ENCODE measurements at places on chromosomes 3 and 15. TPM values are rescaled to one million over a fixed set of nuclear protein-coding genes. Genes with fewer than 3 reads are reported as not detected.
A peak's percentile ranks its signal among the peaks of the same experiment; 100 is the strongest.

DNA sequence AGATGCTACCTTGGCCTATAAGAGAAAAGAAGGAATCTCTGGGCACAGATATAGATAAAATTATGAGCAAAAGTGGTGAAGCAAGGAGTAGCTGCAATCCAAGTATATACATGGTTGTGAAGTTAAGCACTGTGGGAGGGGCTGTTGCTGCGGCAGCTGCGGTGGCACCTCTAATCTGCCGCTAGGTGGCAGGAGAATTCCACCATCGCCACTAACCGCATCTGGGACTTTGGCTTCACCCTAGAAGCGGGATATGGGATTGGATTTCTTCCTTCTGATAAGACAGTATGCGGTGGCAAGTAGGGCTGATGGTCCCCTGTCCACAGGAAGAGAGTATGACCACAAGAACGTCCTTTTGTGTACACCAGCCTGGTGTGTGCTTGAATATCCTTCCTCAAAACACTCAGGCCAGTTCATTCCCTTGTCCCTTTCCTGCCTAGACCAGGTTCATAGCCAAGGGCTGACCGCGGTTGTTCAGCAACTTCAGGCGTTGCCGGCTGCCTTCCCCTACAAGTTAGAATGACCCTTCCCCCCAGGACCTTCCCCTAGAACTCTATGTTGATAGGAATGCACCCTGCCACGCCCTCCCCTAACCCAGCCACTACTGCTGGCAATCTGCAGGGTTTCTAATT is 5.1 kb downstream of the MAGEL2 start:
- H3K36me3 ChIP-seq: no peaks in the 10 kb centered on the region
- H3K4me3 ChIP-seq: no peak overlapping the region
- peak; percentile 88 for DNase-seq
- no peak overlapping the region for H3K27ac ChIP-seq
- peaks cover 8% of the 10 kb centered on the region for H3K4me1 ChIP-seq

DNA sequence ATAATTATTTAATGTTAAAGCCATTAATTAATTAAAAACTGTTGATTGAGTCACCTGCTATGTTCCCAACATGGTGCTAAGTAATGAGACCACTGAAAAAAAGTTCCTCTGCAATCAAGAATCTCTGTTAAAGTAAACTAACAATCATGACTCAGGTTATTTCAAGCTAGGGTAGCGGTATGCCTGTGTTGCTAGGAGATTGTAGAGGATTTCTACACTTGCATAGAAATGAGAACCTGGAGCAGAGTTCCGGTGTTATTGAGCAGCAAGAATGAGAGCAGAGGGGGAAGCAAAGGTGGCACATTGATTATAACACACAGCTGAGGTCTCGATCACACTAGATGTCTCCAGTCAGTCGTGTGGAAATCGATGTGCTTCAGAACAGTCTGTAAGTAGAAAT is 41.4 kb downstream of the C3orf85 start:
- H3K27ac ChIP-seq: no peak overlapping the region
- no peaks in the 10 kb centered on the region for H3K36me3 ChIP-seq
- no peak overlapping the region for H3K4me3 ChIP-seq
- H3K27me3 ChIP-seq: no peaks in the 10 kb centered on the region

GRCh38 chr3:22937536-22937935 is 265.6 kb upstream of the UBE2E2 start:
- H3K4me3 ChIP-seq: no peak overlapping the region
- no peaks in the 10 kb centered on the region for H3K27me3 ChIP-seq
- peaks cover 8% of the 10 kb centered on the region for H3K4me1 ChIP-seq
- no peak overlapping the region for H3K27ac ChIP-seq
- H3K36me3 ChIP-seq: no peaks in the 10 kb centered on the region

- DNase-seq: no peak
- no peaks in the 10 kb centered on the region for H3K27me3 ChIP-seq
- peaks cover 18% of the 10 kb centered on the region for H3K36me3 ChIP-seq
- no peak overlapping the region for H3K27ac ChIP-seq
Measured at GRCh38 chr3:42605546-42606173, 5.2 kb downstream of the NKTR start.

DNA sequence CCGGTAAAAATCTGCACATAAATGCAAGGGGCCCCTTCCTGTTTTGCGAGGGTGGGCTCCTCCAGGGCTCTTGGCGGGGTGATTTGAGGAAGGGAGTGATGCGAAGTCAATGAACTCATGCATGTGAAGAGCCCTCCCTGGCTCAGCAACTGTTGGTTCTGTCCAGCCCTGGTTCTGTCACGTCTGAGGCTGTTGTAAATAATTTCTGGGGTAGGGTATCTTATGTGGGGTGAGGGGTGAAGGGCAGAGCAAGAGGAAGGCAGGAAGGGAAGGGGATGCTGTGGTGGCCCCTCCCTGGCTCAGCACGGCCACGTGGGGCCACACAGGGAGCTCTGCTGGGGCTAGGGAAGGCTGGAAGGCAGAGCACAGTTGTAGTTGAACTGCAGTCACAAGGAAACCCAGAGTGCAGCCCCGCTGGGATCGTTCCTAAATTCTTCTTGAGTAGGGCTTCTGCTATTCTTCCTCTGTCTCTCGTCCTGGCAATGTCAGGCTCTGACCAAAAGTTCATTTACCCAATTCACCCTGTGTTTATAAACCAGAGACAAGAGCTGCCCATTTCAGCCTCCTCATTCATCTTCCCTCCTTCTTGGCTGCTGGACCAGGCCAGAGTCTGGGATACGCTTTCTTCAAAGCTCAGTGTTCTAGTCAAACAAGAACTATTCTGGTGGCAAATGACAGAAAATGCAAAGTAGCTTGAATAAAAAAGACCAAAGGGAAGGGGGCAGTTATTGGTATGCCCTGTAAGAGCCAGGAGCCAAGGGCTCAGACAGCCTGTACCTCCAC is 14.8 kb upstream of the TOPBP1 start:
- H3K27ac ChIP-seq: no peak overlapping the region
- H3K36me3 ChIP-seq: no peaks in the 10 kb centered on the region
- peaks cover 41% of the 10 kb centered on the region for H3K27me3 ChIP-seq
- H3K4me3 ChIP-seq: no peak overlapping the region
- no peak for DNase-seq

DNA sequence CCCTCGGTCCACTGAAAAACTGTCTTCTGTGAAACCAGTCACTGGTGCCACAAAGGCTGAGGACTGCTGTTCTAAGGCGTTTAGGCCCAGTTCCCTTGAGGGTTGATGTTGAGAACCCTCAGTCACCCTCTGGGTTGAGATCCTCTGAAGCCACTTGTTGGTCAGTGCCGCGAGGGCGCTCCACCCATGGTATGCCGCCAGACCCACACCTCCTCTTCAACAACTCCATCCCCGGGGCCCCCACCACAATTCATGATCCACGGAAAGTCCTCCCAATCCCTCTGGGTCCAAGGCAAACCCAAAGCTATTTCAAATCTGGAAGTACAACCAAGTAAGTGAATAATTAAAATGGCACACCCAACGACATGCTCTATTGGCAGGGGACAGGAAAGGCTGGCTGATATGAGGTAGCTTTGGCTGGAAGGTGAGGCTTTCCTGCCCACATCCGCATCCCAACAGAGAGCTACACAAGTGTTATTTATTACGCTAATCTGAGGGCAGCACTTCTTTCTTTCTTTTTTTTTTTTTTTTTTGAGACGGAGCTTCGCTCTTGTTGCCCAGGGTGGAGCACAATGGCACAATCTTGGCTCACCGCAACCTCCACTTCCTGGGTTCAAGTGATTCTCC is 58.1 kb downstream of the XXYLT1 start:
- H3K36me3 ChIP-seq: no peaks in the 10 kb centered on the region
- H3K4me3 ChIP-seq: no peak overlapping the region
- peak overlapping the region; percentile 87 for H3K27ac ChIP-seq
- H3K4me1 ChIP-seq: no peaks in the 10 kb centered on the region
- no peak for DNase-seq

GRCh38 chr3:46943237-46944187 is 33.0 kb downstream of the CCDC12 start:
- peaks cover 98% of the 10 kb centered on the region for H3K4me1 ChIP-seq
- no peak overlapping the region for H3K4me3 ChIP-seq
- H3K27me3 ChIP-seq: no peaks in the 10 kb centered on the region
- H3K36me3 ChIP-seq: peaks cover 29% of the 10 kb centered on the region

- no peaks in the 10 kb centered on the region for H3K36me3 ChIP-seq
- no peak overlapping the region for H3K27ac ChIP-seq
- H3K27me3 ChIP-seq: no peaks in the 10 kb centered on the region
- no peak overlapping the region for H3K4me3 ChIP-seq
- DNase-seq: no peak
Measured at GRCh38 chr3:60086811-60087210, 1037.0 kb upstream of the CFAP20DC start.

DNA sequence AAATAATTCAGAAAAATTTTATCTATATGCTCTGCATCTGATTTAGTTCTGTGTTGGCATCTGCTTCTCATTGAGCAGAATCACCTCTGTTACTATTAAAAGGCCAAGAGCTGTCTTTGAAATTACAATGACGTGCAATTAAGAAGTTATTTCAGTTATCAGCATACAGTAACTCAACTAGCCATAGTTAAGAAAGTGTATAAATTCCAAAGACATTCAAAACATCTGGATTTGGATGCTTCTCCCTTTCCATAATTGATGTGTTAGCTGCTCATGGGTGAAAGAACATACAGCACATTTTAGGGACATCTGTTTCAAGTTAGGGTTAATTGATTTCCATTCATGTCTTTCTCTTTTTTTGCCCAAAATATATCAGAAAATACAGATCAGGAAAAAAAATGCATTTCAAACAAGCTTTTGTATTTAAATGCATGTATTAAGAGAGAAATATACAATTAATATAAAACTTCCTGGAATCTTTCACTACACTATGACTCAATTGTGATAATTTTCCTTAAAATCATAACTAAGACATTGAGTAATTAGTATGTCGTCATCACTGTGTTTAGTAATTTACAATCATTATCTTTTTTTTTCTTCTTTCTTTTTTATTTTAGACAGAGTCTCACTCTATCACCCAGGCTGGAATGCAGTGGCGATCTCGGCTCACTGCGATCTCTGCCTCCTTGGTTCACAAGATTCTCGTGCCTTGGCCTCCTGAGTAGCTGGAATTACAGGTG is 82.7 kb upstream of the MBNL1 start:
- no peak overlapping the region for H3K27ac ChIP-seq
- no peak overlapping the region for H3K4me3 ChIP-seq
- DNase-seq: no peak
- no peaks in the 10 kb centered on the region for H3K27me3 ChIP-seq

DNA sequence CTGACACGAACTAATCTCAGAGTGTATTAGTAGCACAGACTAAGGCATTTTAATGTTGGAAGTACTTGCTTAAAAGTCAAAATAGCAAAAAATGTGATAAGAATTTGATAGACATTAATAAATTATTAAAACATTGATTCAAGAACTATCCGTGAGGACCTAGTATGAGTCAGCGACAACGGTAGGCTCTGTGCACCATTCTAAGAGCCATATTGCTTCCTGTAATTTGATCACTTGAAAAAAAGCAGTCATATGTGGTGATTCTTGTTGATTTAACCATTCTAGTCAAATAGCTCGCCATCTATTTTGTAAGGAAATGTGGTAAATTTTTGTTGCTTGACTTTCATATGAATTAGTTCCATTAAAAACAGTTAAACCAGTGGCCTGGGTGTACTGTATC is 534.9 kb upstream of the ARRDC4 start:
- H3K4me3 ChIP-seq: no peak overlapping the region
- no peaks in the 10 kb centered on the region for H3K4me1 ChIP-seq
- no peaks in the 10 kb centered on the region for H3K27me3 ChIP-seq
- H3K36me3 ChIP-seq: no peaks in the 10 kb centered on the region
- no peak overlapping the region for H3K27ac ChIP-seq
- DNase-seq: no peak

DNA sequence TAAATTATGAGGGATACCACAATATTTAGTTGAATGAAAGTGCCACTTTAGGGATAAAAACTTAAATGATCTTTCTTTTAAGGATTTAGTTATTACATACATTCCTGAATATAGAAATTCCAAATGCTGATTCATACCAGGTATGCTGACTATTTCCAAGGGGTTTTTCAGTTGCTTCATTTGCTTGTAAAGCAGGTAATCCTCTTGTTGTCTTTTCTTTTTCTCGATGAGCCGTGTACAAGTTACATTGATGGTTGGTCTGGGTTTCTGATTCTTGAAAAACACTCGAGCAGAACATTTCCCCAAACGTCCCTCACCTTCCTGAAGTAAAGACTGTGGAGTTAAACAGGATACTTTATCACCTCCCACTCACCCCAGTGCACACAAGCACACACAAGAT is 21.7 kb downstream of the RARRES1 start:
- no peaks in the 10 kb centered on the region for H3K27me3 ChIP-seq
- no peak overlapping the region for H3K4me3 ChIP-seq
- H3K27ac ChIP-seq: no peak overlapping the region

DNA sequence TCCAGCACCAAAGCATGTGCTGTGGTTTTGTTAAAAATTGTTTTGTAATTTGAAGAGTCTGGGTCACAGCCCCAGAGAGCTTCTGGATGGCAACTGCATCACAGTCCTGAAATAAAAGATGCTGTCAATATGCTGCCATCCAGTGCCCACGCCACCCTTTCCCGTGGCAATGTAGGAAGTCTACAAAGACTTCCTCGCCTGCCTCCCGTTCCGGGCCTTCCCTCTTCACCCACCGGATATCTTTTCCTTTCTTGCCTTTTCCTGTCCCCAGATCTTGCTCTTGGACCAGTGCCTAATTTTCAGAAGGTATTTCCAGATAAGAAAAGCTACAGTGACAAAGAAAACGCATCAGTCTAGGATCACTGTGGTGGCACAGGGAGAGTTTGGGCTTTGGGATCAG is 85.3 kb upstream of the RNU6-1 start:
- H3K4me3 ChIP-seq: no peak overlapping the region
- H3K27me3 ChIP-seq: no peaks in the 10 kb centered on the region
- H3K27ac ChIP-seq: no peak overlapping the region
- peaks cover 34% of the 10 kb centered on the region for H3K4me1 ChIP-seq

DNA sequence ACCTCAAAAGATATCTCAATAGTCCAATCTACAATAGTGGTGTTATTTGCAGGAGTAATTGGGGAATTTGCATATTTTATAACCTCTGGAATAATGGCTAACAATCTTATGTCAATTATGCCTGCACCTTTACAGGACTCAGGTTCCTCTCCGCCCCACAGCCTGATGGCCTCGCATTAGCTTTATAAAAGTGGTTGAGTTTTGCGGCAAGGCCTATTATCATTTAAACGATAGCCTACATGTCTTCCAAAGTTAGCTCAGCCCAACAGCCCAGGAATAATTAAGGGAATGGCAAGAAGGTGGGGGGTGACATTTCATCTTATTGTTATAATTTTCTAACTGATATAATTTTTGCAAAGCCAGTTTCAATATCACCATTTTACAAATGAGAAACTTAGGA is 97.3 kb downstream of the RTP4 start:
- H3K4me3 ChIP-seq: no peak overlapping the region
- no peaks in the 10 kb centered on the region for H3K27me3 ChIP-seq
- no peak for DNase-seq
- H3K4me1 ChIP-seq: no peaks in the 10 kb centered on the region
- no peaks in the 10 kb centered on the region for H3K36me3 ChIP-seq

Gene EFCC1
- total RNA-seq: 10.3 TPM

Gene THRB
- total RNA-seq: 6.1 TPM

Gene PPP1R14D
- total RNA-seq: not detected

Gene GNAT1
- total RNA-seq: not detected

Gene LYZL4
- not detected for total RNA-seq

Gene SOX14
- not detected for total RNA-seq

Measured in stomach (tissue), 19 donors.